ENCODE measurements at places on chromosomes 7 and 10. TPM values are rescaled to one million over a fixed set of nuclear protein-coding genes. Genes with fewer than 3 reads are reported as not detected.

Gene NEUROD6
- not detected for total RNA-seq

Gene IKZF1
- not detected for total RNA-seq

Gene PANK1
- 6.0 TPM for total RNA-seq

Gene CYP2E1
- 0.22 TPM for total RNA-seq

Gene SPDYE2B
- not detected for total RNA-seq

Gene CHN2
- not detected for total RNA-seq

Gene MKI67
- total RNA-seq = 73.1 TPM

Gene TMEM229A
- total RNA-seq = not detected

Gene HELLS
- total RNA-seq = 32.6 TPM

Gene BTBD16
- 0.41 TPM for total RNA-seq

Gene STK17A
- 21.7 TPM for total RNA-seq

Gene WDFY4
- not detected for total RNA-seq

Gene WNT16
- not detected for total RNA-seq

Gene ZMYND11
- 45.5 TPM for total RNA-seq

Gene RADIL
- 2.7 TPM for total RNA-seq

Gene GDF10
- total RNA-seq = 0.12 TPM

Gene SLC39A12
- total RNA-seq = not detected

Gene KIF11
- total RNA-seq = 39.3 TPM

Gene RASA4
- 1.8 TPM for total RNA-seq

Gene PNLIPRP3
- total RNA-seq = not detected

Gene FOXI2
- not detected for total RNA-seq

Gene OR2A1
- total RNA-seq = not detected

Gene INTS1
- 62.3 TPM for total RNA-seq

Gene SHTN1
- 26.1 TPM for total RNA-seq

Measured in A549 treated with RU486 at 1 μM for 4 hours (cell line).